Kidney (tissue), 22 donors: ENCODE measurements at places on chromosomes 11 and 22. TPM values are rescaled to one million over a fixed set of nuclear protein-coding genes. Genes with fewer than 3 reads are reported as not detected.

DNA sequence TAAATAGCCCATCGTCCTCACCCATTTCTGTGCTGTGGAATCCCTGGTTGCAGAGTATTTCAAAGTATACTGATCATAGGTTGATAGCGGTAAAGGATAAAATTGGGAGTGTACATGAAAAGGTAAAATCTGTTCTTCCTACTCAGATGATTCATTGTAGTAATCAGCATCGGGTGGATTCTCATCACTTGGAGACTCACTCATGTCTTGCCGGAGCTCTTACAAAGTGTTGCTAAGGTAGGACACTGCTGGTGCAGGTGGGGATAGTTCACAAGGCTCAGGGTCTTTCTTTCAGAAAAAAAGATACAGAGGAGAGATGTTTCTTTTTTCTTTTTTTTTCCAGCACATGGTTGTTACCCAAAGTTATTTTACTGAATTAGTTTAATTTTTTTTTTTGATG is 84.8 kb downstream of the MTNR1B start:
- H3K36me3 ChIP-seq: no peaks in the 10 kb centered on the region
- no peak for DNase-seq
- no peak overlapping the region for H3K27ac ChIP-seq
- no peaks in the 10 kb centered on the region for H3K27me3 ChIP-seq

DNA sequence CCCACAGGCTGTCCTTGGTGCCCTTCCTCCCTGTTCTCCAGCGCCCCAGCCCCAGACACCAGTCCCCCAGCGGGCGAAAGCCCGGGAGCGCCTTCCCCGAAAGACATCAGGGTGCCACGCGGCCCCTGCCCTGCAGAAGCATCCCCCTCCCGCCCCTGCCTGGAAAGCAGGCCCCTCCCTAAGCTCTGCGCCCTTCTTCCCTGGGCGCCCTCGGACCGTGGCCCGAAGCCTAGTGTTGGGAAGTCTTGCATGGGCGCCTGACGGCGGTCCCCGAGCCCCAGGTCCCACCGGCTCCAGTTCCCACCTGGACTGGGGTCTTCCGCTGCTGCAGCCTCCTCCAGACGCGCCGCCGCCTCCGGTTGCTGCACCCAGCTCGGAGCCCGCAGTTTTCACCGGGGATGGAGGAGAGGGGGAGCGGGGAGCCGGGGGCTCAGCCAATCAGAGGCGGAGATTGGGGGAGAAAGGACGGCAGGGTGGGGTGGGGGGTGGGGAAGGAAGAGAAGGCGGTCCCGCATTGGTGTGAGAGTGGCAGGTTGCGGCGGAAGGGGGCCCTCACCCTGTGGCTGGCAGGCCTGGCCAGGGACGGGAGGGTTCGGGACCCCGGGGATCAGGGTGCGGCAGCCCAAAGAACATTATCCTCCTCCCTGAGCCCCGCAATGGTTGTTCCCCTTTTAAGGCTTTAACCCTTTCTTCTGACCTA is at the start of gene THY1:
Gene THY1 (minus strand): TSS at position 364 of the 700 bp plus-strand sequence. CDS start 2,267 bp downstream, outside the sequence.
- peaks cover 30% of the 10 kb centered on the region for H3K4me1 ChIP-seq
- no peaks in the 10 kb centered on the region for H3K27me3 ChIP-seq
- H3K27ac ChIP-seq: peak within 1 kb of the TSS; percentile 58

DNA sequence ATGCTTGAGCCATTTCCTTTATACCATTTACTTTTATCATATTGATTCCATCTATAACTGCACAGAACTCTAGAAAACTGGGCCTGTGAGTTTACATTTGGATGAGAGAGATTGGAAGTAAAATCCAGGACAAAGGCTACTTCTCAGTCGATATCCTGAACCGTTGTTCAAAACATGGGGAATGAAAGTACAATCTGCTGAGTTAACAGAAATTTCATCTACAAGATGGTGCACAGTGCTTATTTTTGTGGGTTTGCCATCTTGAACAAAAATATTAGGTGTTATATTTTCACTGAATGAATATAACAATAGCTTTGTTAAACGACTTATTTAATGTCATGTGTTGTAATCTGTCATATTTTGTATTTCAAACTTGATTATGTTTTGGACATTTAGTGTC is 622.6 kb downstream of the LUZP2 start:
- H3K4me3 ChIP-seq: no peak overlapping the region
- H3K27me3 ChIP-seq: no peaks in the 10 kb centered on the region
- H3K36me3 ChIP-seq: no peaks in the 10 kb centered on the region
- DNase-seq: no peak
- no peak overlapping the region for H3K27ac ChIP-seq
- H3K4me1 ChIP-seq: no peaks in the 10 kb centered on the region

DNA sequence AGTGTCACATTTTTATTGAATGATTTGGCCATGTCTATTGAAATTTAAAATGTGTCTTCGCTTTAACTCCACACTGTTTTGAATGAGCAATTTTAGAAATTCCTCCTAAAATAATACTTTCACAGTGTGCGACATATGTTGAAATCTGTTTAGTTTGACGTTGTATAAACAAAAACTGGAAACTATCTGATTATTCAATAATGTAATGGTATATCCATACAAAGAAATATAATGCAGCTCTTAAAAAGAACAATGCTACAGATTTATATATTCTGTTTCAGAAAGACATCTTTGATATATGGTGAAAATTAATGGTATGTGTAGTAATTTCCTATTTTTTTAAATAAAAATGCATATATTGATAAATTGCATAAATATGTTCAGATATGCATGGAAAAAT is 268.7 kb upstream of the SORL1-AS1 start:
- no peak for DNase-seq
- H3K4me3 ChIP-seq: no peak overlapping the region
- no peak overlapping the region for H3K27ac ChIP-seq
- H3K27me3 ChIP-seq: no peaks in the 10 kb centered on the region

- peak overlapping the region; percentile 82 for H3K27ac ChIP-seq
- no peaks in the 10 kb centered on the region for H3K27me3 ChIP-seq
Measured at GRCh38 chr11:33701302-33702230, 940 bp upstream of the C11orf91 start.

PATE2 gene
- total RNA-seq: not detected

BTG4 gene
- total RNA-seq: not detected

SLC25A18 gene
- 0.41 TPM for total RNA-seq

SLC5A12 gene
- 0.94 TPM for total RNA-seq

FREY1 gene
- 1.0 TPM for total RNA-seq
